ENCODE measurements at places on chromosomes 2 and 18.

DNA sequence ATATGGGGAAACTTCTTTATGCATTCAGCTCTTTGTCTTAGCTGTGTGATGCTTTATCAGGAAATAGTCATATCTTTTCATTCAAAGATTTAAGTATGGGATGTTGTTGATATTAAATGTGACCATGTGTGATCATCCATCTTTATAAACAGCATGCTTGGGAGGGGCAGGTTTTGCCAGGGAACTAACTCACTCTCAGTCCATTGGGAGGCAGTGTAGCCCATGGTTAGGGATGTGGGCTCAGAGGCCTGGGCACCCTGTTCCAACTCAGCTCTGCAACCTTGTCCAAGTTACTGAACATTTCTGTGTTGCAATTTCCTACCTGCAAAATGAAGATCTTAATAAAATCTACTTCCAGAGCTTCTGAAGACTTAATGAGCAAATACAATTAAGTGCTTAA is 92.0 kb upstream of the BCL2L11 start:
- no peak for DNase-seq

DNA sequence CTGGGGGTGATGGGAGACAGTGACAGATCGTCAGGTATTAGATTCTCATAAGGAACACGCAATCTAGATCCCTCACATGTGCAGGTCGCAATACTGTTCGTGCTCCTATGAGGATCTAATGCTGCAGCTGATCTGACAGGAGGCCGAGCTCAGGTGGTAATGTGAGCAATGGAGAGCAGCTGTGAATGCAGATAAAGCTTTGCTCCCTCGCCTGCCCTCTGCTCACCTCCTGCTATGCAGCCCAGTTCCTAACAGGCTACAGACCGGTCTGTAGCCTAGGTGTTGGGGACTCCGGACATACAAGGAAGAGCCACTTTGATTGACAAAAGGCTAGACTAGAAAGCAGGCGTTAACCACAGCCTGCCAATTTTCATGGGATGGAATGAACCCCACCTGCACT is 183.6 kb upstream of the TMEM200C start:
- no peak for DNase-seq

DNA sequence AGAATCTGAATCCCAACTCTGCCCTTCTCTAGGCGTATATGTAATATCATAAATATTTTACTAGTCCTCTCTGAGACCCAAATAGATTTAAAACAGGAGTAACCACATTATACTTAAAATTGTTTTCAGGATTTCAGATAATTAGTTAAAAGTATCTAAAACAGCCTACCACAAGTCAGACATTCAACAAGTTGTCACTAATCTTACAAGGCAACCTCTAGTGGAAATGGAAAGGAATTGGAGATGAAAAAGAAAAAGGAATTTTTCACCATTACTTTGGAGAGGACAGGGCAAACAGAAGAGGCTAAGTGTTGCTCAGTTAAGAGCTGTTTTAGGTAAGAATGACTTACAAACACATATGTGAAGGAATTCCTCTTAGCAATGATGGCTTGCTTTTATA is 11.4 kb downstream of the CUL3 start:
- DNase-seq = no peak

DNA sequence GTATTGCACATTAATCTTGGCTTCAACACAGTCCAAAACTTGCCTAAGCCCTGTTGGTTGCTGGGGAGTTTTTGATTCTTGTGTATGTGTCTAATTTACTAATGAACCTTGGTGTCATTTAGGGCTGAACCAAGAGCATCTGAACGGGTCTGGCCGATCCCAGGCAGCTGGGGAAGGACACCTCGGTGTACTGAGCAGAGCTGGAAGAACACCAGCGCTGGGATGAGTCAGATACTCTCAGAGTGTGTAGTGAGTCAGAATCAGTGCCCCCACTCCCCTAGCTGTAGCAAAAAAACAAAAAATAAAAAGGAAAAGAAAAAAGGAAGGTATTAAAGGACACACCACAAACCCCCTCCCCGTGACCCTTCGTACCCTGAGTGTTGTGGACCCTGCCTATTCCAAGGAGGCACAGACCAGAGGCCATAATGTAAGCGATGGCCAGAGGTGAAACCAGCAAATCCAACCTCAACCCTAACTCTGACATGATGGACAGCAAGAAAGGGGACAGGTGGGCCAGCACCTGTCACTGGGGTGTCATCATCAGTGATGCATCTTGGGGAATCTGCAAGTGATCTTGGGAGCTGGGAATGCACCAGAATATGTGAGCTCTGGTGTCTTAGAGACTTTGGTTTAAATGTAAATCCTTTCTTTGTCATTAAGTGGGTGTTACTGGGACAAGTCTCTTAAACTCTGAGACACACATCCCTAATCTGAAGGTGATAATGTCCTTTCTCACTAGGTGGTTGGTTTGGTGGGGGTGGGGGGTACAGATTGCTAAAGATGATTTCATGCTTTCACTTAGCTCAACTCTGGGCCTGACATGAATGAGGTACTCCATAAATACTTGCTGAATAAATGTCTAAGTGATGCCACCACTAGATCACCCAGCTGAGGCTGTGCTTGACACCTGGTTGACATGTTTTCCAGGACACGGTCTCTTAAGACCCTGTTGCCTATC is 34.2 kb upstream of the NCOA1 start:
- DNase-seq = no peak

GRCh38 chr2:8452296-8452695 is 229.6 kb upstream of the ID2 start:
- DNase-seq = no peak

GRCh38 chr2:213353419-213353818 is 69.2 kb downstream of the SPAG16 start:
- no peak for DNase-seq

DNA sequence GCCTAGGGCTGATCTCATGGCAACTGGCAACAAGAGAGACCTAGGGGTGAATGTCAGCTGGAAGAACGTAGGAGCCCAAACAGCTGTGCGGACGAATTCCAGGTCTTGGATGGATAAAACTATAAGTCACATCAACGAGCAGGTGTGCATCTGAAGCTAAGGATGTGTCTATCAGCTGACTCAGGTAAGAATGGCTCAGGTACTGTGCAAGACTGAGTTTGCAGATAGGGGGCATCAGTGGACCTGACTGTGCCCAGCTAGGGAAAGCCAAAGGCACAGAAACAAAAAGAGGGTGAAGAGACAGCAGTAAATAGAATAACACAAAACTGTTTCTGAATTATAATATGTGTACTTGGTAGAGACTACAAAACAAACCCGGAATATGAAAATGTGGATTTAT is 357.3 kb downstream of the ZEB2 start:
- no peak for DNase-seq

GRCh38 chr2:233051241-233052149 is 8.6 kb upstream of the INPP5D start:
- no peak for DNase-seq

DNA sequence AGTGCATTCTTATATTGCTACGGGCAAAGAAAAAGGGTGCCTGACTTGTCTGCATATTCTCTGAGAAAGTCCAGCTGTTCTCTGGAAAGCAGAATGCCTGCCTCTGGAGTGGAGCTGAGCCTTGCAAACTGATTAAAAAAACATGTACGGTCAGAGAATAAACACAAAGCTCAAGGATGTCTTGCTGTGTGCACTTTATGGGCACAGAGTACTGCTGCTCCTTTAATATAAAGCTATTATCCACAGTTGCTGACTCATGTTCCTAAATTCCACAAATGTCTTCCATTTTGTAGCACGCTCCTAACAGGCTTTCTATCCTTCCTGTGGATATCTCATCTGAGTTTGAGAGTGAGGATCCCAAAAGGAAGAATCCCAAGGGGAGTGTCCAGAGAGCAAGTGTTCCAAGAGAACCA is 229.0 kb downstream of the MREG start:
- DNase-seq = no peak

DNA sequence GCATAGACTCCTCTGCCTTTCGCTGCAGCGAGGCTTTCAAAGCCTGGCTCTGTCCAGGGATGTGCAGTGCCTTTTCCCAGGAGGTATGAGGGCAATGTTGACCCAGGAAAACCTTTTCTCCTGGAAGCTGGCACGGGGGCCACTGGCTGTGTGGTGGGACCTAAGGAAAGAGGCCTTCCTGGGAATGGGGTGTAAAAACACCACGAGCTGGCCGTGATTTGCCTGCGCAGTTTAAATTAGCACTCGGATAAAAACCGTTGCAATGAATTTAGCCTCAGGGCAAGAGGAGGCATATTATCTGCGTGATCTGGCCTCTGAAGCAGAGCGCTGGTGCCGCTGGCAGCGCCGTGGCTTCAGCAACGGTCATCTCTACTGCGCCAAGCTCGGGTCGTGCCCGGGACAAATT is 3.0 kb downstream of the OSR1 start:
- no peak for DNase-seq

DNA sequence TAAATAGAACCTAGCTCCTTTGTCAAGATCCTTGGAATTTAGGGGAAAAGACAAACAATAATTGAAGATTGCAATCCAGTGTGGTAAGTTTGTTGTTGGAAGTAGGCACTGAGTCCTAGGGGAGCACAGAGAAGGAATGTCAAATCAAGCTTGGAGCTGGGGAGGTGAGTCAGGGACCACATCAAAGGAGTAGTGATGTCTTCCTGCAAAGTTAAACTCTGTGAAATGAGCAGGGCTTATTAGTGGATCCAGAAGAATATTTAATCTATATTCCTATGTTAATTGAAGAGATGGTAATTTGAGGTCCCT is 41.7 kb upstream of the NABP1 start:
- no peak for DNase-seq

DNA sequence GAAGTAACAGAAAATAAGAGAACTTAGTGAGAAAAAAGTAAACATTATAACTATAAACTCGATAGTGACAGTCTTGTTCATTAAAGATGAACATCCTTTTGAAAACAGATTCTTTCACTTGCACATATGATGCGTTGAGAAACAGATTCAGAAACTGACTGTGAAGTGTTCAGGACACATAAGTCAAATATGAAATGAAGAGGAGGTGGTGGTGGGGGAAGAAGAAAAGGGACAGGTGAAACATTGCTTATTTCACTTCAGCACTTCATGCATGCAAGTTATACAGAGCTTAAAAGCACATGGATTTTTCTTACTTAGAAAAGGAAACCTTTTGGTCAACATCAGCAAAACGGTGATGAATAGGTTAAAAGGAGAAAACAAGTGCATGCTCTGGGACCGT is 42.5 kb downstream of the STAT4 start:
- DNase-seq = no peak

DNA sequence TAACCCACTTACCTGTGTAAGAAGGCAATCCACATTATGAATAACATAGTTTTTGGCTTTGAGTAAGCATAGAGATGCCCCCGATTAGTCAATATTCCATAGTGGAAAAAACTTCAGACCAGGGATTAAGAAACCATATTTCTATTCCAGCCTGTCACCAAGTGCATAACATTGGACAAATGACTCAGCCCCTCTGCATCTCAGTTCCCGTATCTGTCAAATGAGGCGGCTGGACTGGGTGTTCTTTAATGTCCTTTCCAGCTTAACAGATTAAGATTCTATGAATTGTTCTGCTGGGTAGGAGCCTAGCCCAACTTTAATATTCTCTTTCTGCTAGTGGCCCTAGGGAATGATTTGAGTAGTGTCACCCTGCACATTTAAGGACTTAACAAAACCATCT is 11.8 kb upstream of the FTCDNL1 start:
- no peak for DNase-seq

GRCh38 chr18:9174302-9174701 is 37.7 kb downstream of the ANKRD12 start:
- DNase-seq = no peak

DNA sequence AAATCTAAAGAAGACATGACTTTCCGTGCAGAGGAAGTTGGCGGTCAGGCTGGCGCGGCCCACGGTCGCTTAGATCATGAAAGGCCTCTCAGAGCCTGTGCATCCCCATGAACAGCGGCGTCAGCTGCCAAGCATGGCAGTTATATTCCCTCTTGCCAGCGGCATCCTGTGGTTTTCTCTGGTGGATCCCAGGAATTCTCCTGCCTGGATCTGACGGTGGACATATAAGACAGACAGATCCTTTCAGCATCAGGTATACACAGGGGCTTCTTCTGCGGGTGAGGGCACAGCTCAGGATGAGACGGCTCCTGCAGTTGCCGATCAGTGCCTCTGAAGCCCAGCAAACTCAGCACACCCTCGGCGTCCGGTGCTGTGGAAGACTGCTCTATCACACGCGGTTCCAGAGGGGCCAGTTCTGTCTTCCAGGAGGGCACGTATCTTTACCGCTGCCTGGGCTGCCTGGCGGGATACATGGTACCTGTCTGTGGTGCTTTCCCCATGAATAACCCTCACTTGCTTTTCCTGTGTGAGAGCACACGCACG is 157.8 kb downstream of the LDLRAD4 start:
- DNase-seq = peak; percentile 30

- DNase-seq = no peak
Observed at GRCh38 chr2:190809139-190809764, 71.4 kb upstream of the GLS start.

GRCh38 chr2:117500721-117501120 is 313.8 kb upstream of the DDX18 start:
- DNase-seq = no peak

- DNase-seq = no peak
Observed at GRCh38 chr2:27705851-27706622, 42.3 kb downstream of the SLC4A1AP start.

DNA sequence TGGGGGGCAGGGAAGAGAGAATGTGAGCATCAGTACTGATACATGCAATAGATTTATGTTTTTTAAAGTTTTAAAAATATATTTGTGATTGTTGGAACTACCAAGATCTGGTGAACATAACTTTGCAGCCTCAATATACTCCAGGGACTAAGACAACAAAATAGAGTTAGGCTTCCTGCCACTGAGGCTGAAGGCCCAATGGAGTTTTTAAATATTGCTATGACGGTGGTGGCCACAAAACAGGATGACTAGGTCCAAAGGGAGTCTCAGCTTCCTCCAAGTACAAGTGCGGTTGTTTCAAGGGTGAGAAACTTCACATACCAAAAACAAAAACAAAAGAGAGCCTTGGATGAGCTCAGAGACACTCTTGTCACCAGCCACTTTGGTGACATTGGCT is 72.9 kb downstream of the CCBE1 start:
- no peak for DNase-seq

DNA sequence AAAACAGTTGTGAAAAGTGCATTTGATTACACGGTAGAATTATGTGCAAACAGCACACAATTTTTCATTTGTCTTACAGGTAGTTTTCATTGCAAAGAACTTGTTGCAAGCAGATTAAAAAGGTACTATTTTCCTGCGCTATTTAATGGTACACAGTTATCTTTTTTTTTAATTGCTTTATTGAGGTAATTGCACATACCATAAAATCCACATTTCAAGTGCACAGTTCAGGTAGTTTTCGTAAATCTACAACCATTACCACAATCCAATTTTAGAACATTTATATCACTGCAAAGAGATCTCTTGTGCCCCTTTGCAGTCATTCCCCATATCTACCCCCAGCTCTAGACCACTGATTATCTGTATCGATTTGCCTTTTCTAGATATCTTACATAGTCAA is 2.6 kb upstream of the GALNT1 start:
- no peak for DNase-seq

DNA sequence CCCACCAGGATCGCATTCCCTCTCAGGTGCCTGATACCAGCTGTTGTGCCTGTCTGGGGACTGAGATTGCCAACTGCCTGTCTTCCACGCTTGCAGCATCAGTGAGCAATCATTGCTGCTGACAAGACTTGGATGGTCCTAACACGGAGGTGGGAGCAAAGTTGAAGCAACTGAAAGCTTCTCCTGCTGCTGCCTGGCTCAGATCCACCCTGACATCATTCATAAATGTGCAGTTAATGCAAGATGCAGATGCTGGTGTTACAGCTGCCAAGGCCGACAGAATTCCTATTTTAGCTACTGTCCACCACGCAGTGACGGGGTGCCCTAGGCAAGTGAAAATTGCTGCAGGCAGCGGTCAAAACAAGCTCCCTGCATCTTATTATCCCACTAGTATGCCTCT is 131.4 kb downstream of the VWC2L start:
- DNase-seq = no peak

All from activated CD4-positive, alpha-beta T cell treated with anti-CD3 and anti-CD28 coated beads, Interleukin-2, amount 50 U/mL, for 24 hours (primary cell).